ENCODE measurements at places on chromosomes 2 and 18.

- DNase-seq, result peak; percentile 70
Measured at GRCh38 chr2:230582851-230583283, 129.8 kb upstream of the CAB39 start.

- no peak for DNase-seq
Measured at GRCh38 chr2:224055101-224055500, 16.0 kb upstream of the SERPINE2 start.

- DNase-seq, result no peak
Measured at GRCh38 chr2:16030206-16031057, 90.1 kb downstream of the MYCN start.

DNA sequence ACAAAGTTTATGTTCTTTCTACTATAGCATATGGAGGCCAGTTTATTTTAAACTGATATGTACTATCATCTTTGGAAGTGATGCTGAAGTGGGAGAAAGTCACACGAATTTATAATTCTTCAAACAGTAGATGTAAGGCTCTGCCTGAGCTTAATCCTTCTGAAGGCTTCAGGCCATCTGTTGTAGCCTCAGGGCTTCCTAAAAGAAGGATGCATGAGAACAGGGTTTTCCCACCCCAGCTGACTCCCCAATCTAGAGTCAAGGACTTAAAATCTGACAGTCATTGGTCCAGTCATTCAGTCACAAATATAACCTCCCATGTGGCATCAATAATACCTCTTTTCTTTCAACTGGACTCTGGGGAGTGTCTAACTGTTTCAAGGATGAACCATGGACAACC is 330.5 kb downstream of the KCNS3 start:
- no peak for DNase-seq

- no peak for DNase-seq
Measured at GRCh38 chr2:223230352-223230751, 178.4 kb downstream of the KCNE4 start.

- DNase-seq, result no peak
Measured at GRCh38 chr2:239551206-239551605, 150.4 kb upstream of the HDAC4 start.

DNA sequence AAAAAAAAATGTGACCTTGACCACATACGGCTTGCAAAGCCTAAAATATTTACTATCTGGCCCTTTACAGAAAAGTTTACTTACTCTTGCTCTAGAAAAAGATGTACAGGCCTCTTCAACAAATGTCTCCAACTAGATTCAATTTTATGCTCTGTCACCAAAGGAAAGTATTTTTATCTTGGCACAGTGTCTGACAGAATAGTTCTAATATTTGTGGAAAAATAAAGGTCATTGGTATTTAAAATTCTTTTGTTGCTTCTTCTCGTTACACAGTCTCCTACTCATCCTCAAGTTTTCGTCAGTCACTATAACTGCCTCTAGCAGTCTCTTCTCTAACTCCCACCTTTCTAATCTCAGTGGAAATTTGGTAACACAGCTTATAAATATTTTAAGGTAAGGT is 1.4 kb downstream of the RBKS start:
- no peak for DNase-seq

- no peak for DNase-seq
Measured at GRCh38 chr18:62066102-62066818, 120.6 kb downstream of the PIGN start.

- no peak for DNase-seq
Measured at GRCh38 chr2:17835516-17835915, 19.3 kb downstream of the MSGN1 start.

Data from activated CD4-positive, alpha-beta T cell treated with anti-CD3 and anti-CD28 coated beads for 36 hours (primary cell).